ENCODE measurements at places on chromosomes 12 and 14.

GRCh38 chr14:55585854-55586253 lies 5.8 kb downstream of the KTN1 start:
- DNase-seq: no peak

DNA sequence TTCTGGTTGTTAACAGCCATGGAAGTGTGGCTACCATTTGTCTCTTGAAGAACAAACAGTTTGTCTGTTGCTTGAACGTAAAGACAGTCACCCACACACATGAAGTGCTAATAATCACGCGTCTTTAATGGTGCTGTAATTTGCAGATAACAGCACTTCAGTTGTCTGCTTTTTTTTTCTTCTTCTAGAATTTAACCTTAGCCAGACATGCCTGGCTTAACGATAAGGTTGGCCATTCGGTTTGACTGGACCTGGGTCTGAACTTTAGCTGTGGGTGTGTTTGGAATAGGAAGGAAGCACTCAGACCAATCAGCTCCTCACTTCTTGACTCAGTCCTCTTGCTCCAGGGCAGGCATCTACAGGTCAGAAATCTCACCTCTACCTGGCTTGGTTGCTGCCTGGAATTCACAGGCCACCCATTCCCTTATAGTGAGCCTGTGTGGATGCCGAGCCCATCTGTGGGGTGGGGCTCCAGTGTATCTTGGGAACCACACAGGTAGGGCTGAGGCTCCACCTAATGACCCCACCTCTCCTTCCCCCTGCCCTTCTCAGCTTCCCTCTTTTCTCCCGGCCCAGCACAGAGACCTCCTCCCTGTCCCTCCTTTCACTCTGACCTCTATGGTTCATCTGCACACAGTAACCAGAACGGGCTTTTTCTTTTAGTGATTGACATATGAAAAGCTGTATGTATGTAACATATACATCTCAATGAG lies 246.4 kb upstream of the PWP1 start:
- no peak for DNase-seq

GRCh38 chr12:18595412-18595811 lies 142.4 kb downstream of the PLCZ1 start:
- no peak for DNase-seq

- DNase-seq: no peak
These were observed 569.1 kb upstream of the TBX3 start for GRCh38 chr12:115253049-115253448.

DNA sequence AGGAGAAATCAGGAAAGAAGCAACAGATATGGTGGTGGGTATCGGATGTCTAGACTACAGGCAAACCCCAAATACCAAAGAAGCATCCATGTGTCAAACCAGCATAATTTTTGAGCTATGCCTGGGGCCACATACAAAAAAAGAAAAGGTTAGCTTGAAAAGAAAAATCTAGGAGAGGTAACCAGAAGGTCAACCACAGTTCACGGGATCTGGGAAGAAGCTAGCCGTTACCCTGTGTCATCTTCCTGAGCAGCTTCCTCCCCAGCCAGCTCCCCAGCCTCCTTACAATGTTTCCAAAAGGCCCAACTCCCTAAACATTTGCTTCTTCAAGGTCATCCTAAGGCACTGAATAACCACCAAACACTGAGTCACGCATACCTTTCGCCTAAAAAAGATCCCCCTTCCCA lies 3.1 kb downstream of the SINHCAF start:
- no peak for DNase-seq

- DNase-seq: no peak
These were observed 236.4 kb downstream of the VRK1 start for GRCh38 chr14:97033556-97034081.

DNA sequence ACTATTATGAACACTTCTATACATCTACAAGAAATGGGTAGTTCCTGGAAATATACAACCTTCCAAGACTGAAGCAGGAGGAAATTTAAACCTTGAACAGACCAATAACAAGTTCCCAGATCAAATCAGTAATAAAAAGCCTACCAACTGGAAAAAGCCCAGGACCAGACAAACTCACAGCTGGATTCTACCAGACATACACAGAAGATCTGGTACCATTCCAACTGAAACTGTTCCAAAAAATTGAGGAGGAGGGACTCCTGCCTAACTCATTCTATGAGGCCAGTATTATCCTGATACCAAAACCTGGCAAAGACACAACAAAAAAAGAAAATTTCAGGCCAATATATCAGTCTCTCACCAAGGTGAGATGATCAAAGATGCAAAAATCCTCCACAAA lies 189.4 kb downstream of the RPS29 start:
- peak; percentile 7 for DNase-seq

DNA sequence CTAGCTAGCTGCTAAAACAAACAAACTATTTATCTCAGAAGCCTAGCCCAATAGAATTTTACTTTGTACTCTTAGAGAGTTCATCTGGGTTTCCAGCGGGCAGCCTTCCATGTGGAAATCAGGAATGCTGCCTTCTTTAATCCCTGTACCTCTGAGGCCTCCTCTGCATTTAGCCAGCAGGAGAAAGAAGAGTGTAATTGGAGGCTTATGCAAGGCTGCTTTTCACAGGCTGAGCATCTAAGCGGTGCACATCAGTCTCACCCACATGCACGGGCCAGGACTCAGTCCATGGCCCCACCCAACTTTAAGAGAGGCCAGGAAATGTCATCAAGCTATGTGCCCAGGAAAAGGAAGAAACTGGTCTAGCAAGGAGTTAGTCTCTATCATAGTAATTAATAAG lies 14.0 kb upstream of the PTGDR start:
- no peak for DNase-seq

GRCh38 chr14:71341156-71341555 lies 433.9 kb downstream of the PCNX1 start:
- DNase-seq: no peak

DNA sequence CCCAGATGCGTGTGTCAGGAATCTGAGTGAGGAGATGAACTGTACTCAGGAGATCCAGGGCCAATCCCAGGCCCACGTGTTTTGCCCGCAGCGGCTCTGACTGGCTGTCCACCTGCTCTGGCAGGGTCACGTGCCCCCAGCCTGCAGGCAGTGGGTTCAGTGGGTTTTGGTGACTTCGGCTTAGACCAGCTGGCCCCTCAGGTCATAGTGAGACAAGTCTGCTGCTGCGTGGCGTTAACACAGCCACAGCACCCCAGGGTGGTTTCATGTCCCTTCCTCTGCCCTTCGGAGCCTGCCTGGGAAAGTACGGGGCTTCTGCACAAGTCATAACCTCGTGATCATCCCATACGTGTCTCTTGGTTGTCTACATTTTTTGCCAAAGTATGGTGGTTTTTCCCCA lies 2.6 kb downstream of the FBRSL1 start:
- no peak for DNase-seq

- DNase-seq: peak; percentile 42
These were observed 67.2 kb downstream of the CCDC92 start for GRCh38 chr12:123905319-123905925.

- no peak for DNase-seq
These were observed 8.7 kb downstream of the OR11H4 start for GRCh38 chr14:20247646-20248246.

DNA sequence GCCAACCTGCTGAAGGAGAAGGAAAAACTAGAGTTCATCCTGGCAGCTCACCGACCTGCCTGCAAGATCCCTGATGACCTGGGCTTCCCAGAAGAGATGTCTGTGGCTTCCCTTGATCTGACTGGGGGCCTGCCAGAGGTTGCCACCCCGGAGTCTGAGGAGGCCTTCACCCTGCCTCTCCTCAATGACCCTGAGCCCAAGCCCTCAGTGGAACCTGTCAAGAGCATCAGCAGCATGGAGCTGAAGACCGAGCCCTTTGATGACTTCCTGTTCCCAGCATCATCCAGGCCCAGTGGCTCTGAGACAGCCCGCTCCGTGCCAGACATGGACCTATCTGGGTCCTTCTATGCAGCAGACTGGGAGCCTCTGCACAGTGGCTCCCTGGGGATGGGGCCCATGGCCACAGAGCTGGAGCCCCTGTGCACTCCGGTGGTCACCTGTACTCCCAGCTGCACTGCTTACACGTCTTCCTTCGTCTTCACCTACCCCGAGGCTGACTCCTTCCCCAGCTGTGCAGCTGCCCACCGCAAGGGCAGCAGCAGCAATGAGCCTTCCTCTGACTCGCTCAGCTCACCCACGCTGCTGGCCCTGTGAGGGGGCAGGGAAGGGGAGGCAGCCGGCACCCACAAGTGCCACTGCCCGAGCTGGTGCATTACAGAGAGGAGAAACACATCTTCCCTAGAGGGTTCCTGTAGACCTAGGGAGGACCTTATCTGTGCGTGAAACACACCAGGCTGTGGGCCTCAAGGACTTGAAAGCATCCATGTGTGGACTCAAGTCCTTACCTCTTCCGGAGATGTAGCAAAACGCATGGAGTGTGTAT lies 2.4 kb downstream of the FOS start:
- no peak for DNase-seq

DNA sequence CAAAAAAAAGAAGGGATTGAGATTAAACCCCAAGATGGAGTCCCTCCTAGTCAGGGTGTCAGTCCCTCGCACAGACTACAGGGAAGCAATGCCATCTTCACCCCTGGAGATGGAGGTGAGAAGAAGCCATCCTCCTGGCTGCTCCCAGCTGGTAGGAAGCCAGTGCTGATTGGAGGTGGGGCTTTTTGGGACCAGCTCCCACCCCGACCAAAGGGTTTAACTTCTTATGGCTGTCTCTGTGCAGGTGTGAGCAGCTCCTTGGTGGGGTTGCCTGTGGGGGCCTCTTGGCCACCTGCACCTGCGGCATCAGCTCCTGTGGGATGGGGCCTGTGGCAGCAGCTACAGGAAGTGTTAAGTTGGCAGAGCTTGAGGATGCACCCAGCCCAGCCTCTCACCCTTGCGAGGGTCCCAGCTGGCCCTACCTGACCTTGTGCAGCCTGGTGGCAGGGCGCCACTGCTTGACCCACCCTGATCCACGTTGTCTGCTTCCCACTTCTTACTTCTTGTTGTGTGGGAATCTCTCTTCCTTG lies 3.8 kb upstream of the KRT86 start:
- no peak for DNase-seq

DNA sequence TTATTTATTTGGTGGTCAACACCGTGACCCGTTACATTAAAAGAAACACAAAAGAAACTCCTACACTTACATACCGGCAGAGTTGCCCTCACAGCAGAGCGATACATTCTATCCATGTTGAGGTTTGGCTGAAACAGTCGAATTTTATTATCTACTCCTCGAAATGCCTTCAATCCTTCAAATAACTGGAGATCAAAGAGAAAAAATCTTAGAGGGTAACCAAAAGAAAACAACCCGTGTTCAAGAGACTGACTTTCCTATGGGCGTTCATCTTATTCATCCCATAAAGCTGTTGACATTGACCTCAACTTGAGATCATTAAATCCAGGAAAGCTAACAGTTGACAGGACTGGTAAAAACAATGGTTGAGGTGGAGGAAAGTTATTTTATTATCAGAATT lies 67.7 kb downstream of the BCAT1 start:
- no peak for DNase-seq

- no peak for DNase-seq
These were observed 8.7 kb upstream of the KTN1 start for GRCh38 chr14:55571125-55571889.

GRCh38 chr12:95390192-95390591 lies 83.8 kb upstream of the METAP2 start:
- DNase-seq: no peak

DNA sequence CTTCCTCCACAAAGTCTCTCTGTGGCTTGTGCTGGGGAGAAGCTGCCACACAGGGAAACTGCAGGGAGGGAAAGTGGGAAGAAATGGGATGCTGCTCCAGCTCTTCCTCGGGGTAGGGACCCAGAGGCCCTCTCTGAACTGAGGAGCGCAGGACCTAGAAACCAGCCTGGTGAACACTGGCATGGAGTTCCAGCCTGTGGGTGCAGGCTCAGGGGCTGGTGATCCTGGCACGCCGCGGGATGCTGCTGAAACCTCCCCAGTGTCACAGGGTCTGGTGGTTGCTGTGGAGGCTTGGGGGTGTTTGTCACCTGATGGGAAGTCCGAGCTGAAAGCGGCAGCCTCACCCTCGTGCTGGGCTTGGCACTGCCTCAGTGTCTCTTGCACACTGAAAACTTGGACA lies 5.2 kb upstream of the KRT75 start:
- no peak for DNase-seq

DNA sequence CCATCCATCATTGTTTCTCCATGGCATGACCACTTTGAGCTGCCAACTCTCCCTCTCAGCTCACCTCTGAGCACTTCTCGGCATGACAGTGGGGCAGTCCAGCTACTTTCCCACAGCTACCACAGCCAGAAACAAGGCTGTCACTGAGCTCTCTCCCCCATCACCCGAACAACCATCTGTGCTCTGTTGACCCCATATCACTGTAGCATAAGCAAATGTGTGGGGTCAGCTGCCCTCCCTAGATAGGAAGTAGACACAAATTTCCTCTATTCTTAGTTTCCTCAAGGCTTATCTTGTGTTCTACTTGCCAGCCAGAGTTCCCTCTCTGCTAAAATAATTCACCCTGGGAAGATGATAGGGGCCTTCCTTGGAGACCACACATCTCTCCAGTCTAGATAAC lies 82.6 kb upstream of the FUT8 start:
- DNase-seq: no peak

GRCh38 chr12:17214929-17215328 lies 609.0 kb upstream of the LMO3 start:
- DNase-seq: no peak
